D721Med (cell line): ENCODE measurements at places on chromosomes 5 and 9.

- DNase-seq, result no peak
Measured at GRCh38 chr9:134396258-134396742, 70.0 kb downstream of the RXRA start.

GRCh38 chr5:139747583-139748504 lies 47.8 kb upstream of the PSD2 start:
- no peak for DNase-seq

DNA sequence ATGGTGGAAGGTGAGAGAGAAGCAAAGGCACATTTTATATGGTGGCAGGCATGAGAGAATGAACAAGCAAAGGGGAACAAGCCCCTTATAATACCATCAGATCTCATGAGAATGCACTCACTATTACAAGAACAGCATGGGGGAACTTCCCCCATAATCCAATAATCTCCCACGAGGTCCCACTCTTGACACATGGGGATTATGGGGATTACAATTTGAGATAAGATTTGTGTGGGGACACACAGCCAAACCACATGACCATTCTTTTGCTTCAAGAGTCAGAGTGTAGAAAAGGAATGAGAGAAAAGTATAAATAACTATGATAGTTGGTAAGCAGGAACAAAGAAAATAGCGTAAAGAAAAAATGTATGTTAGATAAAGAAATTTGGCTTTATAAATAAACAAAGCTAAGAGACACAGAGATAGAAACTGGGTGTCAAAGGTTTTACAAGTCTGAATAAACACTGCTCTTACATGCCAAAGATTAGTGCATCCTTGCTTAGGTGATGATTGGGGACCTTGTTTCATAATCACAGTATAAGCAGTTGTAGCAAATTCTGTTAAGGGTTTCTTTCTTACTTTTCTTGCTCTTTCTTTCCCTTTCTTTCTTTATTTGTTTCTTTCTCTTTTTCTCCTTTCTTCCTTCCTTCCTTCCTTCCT lies 91.9 kb upstream of the PAPPA start:
- no peak for DNase-seq

DNA sequence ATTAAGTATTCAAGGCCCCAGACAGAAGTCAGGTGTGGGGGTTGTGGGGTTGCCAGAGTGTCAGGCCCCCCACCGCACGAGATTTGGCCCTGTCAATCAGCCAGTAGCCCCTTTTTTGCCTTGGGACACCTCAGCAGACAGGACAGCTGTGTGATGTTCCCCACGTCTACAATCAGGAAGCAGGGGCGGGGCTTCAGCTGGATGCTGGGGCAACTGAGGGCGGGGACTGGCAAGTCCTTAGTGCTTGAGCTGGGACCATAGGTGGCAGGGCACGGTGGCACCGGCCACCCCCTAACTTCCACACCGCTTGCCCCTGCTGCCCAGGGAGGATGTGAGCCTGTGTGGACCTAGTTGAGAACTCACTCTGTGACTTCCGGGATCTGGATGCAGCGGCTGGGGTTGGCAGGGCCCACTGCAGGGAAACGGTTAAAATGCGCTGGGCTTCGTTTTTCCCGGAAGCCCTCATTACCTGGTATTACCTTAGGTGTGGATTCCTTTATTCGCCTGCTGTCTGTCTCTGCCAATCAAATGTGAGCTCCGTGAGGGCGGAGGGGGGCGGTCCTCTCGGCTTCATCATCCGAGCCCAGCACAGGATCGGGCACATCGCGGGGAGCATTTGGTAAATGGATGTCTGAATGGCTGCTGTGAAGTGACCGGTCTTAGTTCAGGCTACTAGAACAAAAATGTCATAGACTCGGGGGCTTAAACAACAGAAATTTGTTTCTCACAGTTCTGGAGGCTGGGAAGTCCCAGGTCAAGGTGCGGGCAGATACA lies 7.5 kb upstream of the GTF3C5 start:
- DNase-seq, result no peak

DNA sequence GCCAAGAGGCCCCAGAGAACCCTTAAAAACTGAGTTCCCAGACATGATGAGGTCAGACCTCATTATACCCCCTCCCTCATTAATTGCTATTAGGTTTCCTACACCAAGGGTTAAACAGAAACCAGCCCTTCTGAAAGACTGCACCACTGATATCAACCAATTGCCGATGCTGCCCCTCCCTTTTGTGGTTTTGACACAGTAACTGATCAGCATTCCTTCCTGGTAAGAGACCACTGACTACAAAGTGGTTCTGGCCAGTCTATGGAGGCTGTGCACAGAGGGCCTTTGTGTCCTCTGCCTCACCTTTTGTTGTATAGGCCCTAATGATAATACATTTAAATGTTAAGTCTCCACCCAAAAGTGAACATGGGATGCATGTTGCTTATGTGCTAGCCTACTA lies 201.5 kb downstream of the FRMD3 start:
- no peak for DNase-seq

GRCh38 chr5:87400305-87400899 lies 12.3 kb downstream of the CCNH start:
- no peak for DNase-seq

- DNase-seq, result no peak
Measured at GRCh38 chr9:23254404-23255184, 571.4 kb downstream of the ELAVL2 start.

GRCh38 chr9:131398204-131398603 lies 4.3 kb downstream of the PRRC2B start:
- no peak for DNase-seq

- no peak for DNase-seq
Measured at GRCh38 chr5:153237671-153238332, 252.7 kb upstream of the GRIA1 start.

- no peak for DNase-seq
Measured at GRCh38 chr9:69649566-69650250, 22.5 kb downstream of the APBA1 start.

- no peak for DNase-seq
Measured at GRCh38 chr9:26129217-26129616, 451.0 kb upstream of the TUSC1 start.

- DNase-seq, result no peak
Measured at GRCh38 chr9:1271786-1272185, 221.6 kb downstream of the DMRT2 start.

- no peak for DNase-seq
Measured at GRCh38 chr5:62305358-62305714, 670 bp upstream of the KIF2A start.

DNA sequence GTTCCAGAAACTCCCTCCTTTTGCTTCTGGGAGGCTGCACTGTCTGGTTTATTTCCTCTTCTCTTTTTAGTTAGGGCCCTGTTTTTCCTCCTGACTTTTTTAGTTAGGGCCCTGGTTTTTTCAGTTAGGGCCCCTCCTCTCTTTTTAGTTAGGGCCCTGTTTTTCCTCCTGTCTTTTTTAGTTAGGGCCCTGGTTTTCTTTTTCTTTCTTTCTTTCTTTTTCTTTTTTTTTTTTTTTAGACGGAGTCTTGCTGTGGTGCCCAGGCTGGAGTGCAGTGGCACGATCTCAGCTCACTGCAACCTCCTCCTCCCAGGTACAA lies 15.1 kb downstream of the GSN start:
- no peak for DNase-seq

- DNase-seq, result no peak
Measured at GRCh38 chr5:1431896-1432295, 13.3 kb downstream of the SLC6A3 start.

- DNase-seq, result no peak
Measured at GRCh38 chr5:167261309-167262100, 1029.9 kb upstream of the WWC1 start.

DNA sequence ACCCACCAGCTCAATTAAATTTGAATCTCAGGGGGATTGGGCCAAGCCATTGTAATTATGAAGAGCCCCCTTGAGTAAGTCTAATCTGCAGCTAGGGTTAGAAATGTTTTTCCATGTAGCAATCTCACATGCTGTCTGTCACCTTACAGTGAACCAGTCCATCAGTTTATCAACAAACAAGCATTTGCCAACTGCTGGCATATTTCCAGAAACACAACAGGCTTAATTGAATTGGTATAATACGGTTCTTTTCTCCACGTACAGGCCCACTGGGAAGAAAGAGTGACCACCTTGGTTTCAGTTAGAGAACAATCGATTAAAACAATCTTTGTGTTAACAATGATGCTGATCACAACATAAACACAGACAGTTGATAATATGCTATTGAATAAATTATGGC lies 67.4 kb downstream of the NSUN2 start:
- DNase-seq, result no peak

- DNase-seq, result peak; percentile 55
Measured at GRCh38 chr9:92790542-92791527, 26.2 kb upstream of the BICD2 start.

- DNase-seq, result no peak
Measured at GRCh38 chr9:88653406-88653805, 118.4 kb downstream of the NXNL2 start.

- no peak for DNase-seq
Measured at GRCh38 chr5:92907938-92908606, 672.9 kb downstream of the NR2F1-AS1 start.

GRCh38 chr5:54900984-54901725 lies 84.2 kb downstream of the ESM1 start:
- DNase-seq, result no peak

DNA sequence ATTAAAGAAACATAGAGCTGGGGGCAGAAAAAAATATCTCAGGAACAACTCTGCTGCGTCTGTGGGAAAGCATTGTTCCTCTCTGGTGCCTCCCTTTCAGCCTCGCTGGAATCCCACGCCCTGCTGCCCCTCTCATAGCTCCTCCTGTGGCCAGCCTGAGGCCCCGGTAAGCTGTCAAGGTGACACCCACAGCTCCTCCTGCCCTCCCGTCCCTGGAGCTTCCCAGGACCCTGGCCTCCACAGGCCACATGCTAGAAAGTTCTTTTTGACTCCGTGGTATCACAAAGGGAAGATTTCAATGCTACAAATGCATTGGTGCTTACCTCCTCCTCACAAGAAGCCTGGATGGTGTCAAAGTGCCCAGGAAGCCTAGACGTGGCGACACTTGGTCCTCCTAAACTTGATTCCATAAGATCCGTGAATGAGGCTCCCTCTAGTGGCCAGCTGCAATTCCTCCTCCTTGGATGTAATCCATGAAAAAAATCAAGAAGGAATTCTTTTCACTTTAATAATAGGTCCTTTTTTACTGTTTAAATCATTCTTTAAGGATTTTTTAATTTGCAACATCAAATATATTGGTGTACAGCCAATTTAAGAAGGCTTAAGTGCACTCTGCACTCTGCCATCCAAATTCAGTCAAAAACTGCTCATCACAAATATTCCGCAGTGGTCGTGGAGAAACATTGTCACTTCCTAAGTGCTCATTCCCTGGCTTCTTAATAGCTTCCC lies 104.9 kb downstream of the CFAP90 start:
- DNase-seq, result peak; percentile 53

- DNase-seq, result no peak
Measured at GRCh38 chr9:97906236-97906831, 16.0 kb downstream of the TRMO start.

DNA sequence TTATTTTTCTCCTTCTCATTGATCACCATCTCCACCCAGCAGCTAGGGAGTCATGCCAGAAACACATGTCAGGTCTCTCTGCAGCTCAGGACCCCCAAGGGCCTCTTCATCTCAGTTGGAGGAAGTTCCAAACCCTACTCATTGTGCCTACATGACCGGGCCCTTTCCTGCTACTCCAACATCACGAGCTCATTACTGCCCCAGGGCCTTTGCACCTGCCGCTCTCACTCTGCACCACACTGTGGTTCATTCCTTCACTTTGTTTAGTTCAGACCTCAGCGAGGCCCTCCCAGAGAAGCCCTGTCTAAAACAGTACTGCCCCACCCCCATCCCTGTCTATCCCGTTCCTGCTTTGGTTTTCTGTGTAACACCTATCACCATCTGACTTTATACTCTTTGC lies 22.1 kb upstream of the AKNA start:
- no peak for DNase-seq

GRCh38 chr9:132740526-132741309 lies 70.5 kb downstream of the GTF3C4 start:
- no peak for DNase-seq

GRCh38 chr5:10756549-10756948 lies 4.5 kb downstream of the DAP start:
- DNase-seq, result no peak

- DNase-seq, result no peak
Measured at GRCh38 chr9:120913647-120914264, 12.8 kb downstream of the TRAF1 start.

DNA sequence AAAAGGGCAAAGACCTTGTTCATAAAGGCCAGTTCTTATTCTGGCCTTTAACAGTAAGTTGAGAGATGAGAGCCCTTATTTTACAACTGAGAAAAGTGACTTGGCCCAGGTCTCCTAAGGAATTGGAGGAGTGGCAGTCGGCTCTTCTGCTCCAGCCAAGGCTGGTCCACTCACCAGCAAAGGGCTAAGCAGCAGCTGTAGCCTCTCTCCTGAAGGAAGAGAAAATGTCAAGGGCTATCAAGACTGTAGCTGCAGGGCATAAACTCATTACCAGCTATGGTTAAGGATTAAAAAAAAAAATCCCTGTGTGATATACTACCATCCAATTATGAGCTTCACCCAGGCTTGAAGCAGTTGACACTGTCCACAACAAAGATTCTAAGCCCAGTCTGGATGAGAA lies 138.6 kb upstream of the RAD23B start:
- no peak for DNase-seq
